ENCODE measurements at places on chromosomes 4 and X.

DNA sequence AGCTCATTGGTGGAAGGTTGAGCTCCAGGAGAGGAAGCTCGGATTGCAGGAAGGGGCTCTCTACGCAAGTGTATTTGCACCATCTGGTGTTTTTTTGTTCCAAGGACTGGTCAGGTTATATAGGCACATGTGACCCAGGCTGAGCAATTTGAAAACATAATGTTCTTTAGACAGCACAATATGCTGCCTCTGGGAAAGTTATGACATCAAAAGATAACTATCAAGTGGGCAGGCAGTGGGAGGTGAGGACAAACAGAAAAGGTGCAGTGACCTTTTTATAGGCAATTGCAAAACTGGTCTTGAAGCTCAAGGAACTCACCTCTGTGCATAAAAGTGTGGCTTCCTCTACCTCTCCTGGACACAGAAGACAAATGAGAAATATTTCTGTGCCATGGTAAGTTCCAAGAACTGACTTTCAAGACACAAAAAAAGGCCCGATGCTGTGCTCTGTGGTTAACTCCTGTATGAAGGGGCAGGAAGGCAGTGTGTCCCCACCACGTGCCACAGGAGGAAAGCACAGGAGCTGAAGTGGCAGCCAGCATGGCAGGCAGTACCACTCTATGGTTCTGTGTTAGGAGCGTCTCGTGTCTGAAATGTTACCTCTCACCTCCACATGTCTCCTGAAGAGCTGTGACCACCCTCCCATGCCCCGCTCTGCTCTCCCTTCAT lies 128.6 kb downstream of the SHROOM3 start:
- no peak for DNase-seq

- DNase-seq, result no peak
These were observed 534.4 kb upstream of the PCDH10 start for GRCh38 chr4:132614682-132615081.

GRCh38 chr4:69727926-69728325 lies 32.5 kb downstream of the SULT1B1 start:
- no peak for DNase-seq

GRCh38 chr4:87732033-87732765 lies 67.2 kb upstream of the IBSP start:
- no peak for DNase-seq

DNA sequence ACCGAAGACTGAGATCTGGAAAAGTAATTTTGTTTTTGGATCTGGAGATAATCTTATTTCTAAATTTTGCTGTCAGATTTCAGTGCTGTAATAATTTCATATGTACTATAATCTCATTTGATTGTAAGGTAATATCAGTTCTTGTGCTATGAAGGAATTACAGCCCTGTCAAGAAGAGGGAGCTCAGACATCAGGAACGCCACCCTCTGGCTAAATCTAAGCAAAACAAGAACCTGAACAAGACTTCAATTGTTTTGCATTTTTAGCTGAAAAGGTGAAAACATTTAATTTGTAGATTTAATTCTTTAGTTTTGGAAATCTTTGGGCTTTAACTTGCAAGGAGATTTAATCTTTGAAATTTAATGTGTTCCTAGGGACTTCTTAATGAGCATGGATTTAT lies 525.4 kb upstream of the HS3ST1 start:
- no peak for DNase-seq

DNA sequence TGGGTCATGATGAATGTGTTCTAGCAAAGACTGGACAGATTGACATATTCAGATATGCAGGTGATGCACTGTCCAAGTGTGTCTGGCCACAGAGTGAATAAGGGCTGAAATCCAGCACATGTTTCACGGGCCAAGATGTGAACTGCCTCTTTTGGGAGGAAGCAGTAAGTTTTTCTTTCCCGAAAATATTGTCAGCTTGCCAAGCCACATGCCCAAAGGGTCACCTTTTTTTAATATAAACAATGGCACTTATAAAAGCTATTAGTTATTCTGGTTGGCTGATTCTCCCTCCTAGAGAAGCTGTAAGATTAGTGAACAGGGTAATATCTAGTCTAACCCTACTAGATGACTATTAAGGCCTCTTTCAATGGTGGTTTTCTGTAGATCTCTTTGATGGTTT lies 1.5 kb upstream of the EDNRA start:
- DNase-seq, result no peak

GRCh38 chr4:181595716-181596115 lies 647.5 kb upstream of the TENM3 start:
- no peak for DNase-seq

DNA sequence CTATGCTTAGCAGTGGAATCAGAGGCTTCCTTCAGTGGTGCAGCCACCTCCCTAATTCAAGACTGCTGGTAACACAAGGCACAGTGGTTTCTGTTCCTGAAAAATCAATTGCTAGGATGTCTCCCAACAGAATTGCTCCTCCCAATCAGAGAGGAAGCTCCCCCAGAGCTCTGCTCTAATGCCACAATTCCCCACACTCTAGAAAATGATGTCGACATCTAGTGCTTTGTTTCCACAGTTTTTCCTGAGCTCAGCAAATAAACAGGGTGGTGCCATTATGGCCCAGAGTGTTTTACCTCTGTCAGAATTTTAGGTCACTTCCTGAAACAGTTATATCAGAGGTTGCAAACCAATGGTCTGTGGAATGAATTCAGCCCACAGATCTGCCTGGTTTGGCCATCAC lies 24.7 kb downstream of the TAB3 start:
- DNase-seq, result no peak

- no peak for DNase-seq
These were observed 375.3 kb downstream of the IDS start for GRCh38 chrX:149129767-149130166.

DNA sequence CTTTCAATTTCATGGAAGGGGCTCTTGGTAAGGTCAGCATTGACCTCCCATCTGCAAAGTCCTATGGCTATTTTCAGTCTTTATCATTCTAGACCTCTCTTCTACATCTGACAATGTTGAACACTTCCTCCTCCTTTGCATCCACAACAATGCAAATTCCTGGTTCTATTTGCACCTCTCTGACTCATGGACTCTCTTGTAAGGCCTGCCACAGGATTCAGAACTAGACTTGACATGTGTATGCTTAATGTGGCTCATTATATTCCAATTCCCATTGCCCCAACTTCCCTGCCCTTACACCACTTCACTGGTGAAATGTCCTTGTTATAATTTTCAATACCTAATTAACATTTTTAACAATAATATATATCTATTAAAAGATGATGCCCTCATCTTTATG lies 314.3 kb upstream of the FGF13 start:
- no peak for DNase-seq

DNA sequence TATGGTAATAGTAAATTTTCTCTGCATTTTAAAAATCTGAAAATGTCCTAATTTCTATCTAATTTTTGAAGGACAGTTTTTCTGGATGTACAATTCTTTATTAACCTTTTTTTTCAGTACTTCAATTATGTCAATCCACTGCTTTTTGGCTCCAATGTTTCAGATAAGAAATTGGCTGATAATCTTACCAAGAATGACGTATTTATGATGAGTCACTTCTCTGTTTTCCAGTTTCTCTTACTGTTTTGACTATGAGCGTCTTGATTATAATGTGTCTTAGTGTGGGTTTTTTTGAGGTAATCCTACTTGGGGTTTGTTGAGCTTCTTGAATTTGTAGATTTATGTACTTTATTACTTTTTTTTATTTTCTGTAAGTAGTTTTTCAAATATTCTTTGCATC lies 47.2 kb downstream of the UGT2B11 start:
- no peak for DNase-seq

DNA sequence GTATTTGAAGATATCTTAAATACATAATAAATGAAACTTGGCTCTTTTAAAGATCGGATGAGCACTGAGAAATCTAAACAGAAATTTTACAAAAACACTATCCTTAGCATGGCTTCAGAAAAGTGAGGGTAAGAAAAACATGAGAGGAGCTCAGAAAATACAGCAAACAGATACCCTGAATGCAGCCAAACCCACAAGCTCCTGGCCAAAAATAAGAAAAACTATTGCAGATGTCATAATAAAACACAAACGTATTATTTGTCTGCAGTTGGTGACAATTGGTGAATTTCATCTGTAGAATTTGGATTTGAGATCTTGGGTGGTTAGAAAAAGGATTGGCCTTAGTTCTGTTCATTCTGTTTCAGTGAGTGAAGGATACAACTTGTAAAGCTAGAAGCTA lies 603.9 kb downstream of the INPP4B start:
- DNase-seq, result no peak

- DNase-seq, result no peak
These were observed 115.6 kb downstream of the SMIM20 start for GRCh38 chr4:26029568-26030131.

- no peak for DNase-seq
These were observed 61.7 kb downstream of the TMA16 start for GRCh38 chr4:163556177-163556576.

GRCh38 chrX:102684772-102685520 lies 27.3 kb upstream of the GPRASP2 start:
- no peak for DNase-seq

DNA sequence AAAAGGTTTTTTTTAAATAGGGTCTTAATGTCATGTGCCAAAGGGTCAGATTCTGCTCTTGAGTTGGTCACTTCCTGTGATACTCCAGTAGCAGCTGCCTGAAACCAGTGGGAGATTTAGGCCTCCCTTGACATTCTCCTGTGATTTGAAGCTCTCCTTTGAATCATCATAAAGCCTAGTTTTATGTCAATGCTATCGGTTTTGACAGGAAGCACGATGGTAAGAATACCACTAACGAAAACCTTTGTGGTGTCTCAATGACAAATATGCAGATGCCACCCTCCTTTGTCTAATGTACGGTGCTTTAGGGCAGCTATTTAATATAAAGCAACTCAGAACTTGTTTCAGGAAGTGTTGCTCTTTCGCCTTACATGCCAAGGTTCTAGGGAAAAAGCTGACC lies 44.2 kb downstream of the CCNI start:
- DNase-seq, result no peak

GRCh38 chr4:113919145-113919544 lies 60.3 kb downstream of the ARSJ start:
- DNase-seq, result no peak

DNA sequence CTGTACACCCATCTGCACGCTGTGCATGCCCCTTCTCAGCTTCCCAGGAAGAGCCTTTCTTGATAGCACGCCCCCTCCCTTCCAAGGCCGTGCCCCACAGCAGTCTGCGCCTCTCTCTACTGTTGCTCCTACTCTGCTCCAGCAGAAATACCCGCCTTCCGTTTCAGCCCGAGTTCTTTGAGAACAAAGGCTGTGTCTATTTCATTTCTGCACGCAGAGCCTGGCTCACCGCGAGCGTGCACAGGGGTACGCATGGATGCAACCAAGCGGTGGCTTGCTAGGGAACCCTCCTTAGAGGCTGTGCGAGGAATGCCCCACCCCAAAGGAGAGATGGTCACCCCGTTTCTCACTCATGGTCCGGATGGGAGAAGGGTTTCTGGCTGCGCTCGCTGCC lies 485 bp downstream of the AADAT start:
- DNase-seq, result no peak

GRCh38 chr4:135365065-135365464 lies 1163.5 kb upstream of the PABPC4L start:
- no peak for DNase-seq

GRCh38 chrX:65463550-65463949 lies 71.0 kb downstream of the LAS1L start:
- DNase-seq, result no peak

- no peak for DNase-seq
These were observed 105.7 kb downstream of the HMX1 start for GRCh38 chr4:8765631-8766590.

- DNase-seq, result no peak
These were observed 198.5 kb downstream of the PRDM5 start for GRCh38 chr4:120723986-120724385.

Measured in stimulated activated CD4-positive, alpha-beta T cell treated with anti-CD3 and anti-CD28 coated beads, TNF-alpha, amount 100 ng/mL, for 1 hour (primary cell).